ENCODE measurements at places on chromosomes 1 and 21.

- DNase-seq: no peak
These were observed 28.8 kb downstream of the SHISA4 start for GRCh38 chr1:201917362-201918033.

DNA sequence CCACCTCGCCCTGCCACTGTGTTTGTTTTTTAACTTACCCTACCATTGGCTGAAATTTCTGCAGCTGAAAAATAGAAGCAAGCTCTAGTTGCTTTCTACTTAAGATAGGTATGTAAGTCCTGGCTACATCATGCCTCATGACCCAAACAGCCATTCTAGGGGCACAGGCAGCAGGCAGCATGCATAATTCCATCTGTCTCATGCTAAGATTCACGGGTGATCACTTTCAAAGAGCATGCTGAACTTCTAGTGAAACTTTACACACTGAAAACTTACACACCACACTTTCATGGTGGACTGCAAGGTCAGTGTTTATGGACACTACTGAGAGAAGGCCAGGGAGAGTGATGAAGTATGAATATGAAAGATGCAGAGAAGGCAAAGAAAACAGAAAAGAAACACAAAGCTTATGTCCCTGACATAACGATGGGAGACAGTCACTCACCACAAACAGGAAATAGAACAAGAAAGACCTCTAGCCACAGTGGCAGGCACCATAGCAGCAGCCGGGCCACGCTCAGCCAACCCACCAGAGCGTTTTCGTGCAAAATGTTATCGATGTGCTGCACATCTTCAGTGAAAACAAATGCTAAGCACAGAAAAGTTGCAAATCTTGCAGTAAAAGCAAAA lies 102.3 kb upstream of the TIAM1 start:
- DNase-seq: no peak

GRCh38 chr1:112788561-112788960 lies 73.4 kb upstream of the PPM1J start:
- DNase-seq: no peak

DNA sequence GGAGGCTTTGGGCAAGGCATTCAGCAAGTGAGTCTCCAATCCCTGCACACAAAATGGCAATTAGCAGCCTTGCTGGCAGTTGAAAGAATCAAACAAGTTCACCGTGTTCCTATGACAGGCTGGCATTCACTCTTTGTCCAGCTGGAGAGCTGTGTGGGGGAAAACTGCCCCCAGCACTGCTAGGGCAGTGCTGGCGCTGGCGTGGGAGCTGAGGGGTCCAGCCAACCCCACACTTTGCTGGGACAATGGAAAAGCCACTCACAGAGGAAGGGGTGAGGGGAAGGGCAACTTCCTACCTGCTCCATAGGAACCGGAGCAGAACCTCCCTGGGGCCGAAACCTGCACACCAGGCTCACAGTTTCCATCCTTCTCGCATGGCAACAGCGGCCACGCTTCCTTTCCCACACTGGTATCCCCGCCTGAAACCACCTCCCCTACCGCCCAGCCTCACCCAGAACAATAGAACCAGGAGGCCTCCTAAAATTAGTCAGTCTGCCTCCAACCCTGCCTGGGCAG lies 26.7 kb upstream of the KCNN3 start:
- no peak for DNase-seq

- no peak for DNase-seq
These were observed 72.2 kb downstream of the GNG12 start for GRCh38 chr1:67761091-67761490.

DNA sequence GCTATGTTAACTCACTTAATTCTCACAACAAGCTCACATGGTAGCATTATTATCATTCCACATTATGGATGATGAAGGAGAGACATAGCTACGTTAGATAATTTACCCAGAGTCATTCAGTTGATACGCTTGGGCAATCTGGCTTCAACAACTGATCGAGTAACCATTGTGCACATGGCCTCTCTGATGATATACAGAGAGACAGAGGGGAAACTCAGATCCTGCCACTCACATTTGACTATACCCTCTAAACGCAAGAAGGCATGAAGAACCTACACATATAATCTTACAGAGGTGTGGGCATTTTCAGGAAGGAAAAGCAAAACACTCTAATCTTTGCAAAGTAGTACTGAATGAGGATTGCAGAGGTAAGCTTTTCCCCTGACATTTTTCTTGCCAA lies 360.1 kb downstream of the BARHL2 start:
- DNase-seq: no peak

DNA sequence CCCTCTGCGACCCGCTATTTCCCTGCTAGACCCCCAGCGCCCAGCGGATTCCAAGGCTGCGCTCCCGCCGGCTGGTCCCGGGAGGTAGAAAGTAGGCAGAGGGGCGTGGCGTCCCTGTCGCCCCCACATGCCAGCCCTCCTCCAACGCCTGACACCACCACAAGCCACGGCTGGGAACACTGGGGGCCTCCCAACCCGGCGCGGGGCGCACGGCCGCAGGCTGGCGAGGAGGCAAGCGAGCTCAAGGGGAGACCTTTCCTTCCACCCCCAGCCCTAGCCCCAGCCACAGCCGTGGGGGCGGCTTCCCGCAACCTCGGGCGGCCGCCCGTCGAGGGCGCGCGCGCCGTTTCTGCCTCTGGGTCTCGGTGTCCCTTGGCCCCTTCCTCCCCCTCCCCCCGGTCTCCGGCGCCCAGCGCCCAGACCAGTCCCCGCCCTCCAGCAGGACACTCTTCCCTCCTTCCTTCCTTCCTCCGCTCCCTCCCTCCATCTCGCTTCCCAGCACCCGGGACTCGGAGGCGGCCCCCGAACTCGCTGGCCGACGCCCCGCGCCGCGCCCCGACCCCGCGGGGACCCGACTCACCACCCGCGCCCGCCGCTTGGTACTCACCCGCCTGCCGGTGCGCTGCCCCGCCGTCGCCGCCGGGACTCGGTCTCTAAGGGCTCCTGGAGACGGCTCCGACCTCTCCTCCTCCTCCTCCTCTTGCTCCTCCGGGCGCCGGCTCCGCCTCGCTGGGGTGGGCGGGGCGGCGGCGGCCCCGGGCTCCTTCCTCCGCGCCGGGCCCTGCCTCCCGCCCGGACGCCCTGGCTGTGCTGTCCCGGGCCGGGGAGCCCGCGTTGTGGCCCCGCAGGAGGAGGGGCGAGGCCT lies at the start of gene GNG12:
TSS of gene GNG12 (minus strand) at position 731 of the 865 bp plus-strand sequence. CDS start 125,781 bp downstream, outside the sequence.
- no peak for DNase-seq

- DNase-seq: no peak
These were observed 4.6 kb downstream of the SLAMF1 start for GRCh38 chr1:160642281-160642644.

GRCh38 chr21:41494242-41494641 lies 13.7 kb downstream of the TMPRSS2 start:
- no peak for DNase-seq

DNA sequence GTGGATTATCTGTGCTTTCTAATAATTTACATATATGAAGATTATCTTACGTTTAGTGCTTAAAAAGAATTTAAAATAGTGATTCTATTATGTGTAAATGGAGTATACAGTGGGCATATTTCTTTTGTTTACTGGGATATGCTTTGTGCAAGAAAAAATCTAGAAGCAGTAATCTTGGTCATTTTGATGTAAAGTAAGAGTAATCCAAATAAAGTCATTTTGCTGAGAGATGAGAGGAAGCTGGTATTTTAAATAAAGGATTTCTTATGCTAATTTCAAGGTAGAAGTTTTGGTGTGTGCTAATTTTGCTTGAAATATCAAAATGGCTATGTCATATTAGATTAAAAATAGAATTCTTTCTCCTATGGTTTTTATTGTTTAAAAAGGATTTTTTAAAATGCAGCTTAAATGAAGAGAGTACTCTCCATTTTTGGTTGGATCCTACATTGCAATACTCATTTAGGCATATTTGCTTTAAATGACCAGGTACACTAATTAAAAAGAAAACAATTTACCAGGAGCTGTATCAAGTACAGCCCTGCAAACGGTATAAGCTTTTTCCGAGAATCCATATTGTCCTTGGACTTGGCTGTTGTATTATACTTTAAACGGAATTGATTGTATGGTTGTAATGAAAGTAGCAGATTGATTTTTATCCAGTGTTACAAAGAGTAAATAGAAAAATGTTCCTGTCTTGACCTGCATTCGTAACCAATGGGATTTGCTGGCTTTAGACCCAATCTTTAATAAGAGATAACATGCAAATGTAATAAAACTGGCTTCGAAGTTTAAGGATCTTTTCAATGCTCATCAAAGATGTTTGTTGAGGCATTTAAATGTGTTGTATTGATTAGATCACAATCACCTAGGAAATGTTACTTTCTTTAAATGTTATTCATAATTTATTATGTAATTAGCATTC lies 574.7 kb downstream of the USP25 start:
- no peak for DNase-seq

DNA sequence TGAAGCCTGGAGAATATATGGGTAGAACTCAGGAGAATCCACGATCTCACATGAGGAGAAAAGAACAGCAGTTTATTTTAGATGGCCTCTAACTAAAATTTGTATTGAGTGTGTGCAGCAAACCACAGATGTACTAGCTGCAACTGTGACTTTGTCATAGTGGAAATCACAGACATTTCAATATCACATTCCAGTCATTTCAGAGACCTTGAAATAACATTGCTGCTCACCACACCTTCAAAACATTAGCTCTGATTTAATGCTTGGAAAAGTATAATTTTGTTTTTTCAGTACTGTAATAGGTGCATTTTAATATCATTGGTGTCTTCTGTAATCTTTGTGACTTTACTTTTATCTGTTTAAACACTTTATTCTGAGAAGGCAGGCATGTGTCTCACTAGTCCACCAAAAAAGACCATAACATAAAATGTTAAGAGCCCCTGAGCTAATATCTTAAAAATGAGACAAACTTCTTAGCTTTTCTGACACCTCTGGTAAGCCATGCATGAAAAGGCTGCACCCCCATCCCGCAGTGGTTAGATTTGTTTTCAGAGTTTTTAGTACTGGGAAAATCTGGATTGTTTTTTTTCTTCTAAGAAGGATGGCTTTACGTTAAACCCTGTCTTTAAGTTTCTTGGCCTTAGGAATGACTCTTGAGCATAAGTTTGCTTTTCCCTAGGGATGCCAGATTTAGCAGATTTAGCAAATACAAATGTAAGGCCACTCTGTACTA lies 30.1 kb downstream of the KCNJ15 start:
- no peak for DNase-seq

GRCh38 chr1:223289621-223290020 lies 74.4 kb downstream of the SUSD4 start:
- no peak for DNase-seq

DNA sequence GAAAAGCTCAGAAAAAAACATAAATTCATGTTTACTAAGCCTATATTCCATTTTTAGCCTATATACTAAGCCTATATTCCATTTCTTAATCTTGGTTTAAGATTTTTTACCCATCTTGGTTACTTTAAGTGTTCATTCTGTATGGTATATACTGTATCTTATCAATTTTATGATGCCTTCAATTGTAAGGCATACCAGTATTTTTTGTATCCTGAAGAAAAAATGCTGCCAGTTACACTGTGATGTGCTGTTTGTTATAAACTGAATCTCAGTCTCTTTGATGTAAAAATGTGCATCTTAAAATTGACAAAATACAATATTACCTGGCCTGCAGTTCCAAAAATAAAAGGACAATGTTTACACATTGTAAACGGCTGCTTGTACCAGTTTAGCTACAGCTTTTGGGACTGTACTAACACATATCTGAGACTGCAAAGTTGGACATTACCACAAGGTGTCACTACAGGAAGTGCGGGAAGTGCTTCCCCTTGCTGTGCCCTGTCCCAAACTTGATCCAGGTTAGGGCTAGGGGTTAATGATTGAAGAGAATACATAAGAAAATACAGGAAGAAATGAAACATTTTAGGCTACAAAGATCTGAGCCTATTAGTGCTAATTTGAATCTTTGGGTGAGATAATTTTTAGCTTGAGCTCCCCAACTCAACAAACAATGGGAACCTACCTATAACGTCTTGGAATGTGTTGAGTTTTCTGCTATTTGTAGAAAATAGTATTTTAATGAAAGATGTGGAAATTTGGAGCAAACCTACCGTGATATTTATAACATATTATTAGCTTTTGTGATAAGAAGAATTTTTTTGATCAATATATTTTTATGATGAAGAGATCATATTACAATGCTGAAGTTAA lies 108.9 kb downstream of the LBR start:
- DNase-seq: no peak

DNA sequence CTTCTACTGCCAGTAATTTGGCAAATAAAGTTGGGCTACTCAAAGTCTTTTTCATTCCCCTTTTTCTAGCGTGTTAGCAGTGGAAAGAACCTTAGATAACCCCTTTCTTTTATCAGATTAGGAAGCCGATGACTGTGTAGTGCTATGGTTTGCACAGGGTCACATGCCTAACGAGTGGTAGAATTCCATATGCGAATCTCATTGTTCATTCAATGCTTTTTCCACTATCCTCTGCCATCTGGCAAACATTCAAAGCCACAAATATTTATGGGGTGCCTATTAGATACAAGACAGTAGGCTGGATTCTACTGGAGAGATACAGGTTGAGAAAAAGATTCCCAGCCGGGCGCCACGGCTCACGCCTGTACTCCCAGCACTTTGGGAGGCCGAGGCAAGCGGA lies 14.9 kb upstream of the IER5 start:
- DNase-seq: no peak

DNA sequence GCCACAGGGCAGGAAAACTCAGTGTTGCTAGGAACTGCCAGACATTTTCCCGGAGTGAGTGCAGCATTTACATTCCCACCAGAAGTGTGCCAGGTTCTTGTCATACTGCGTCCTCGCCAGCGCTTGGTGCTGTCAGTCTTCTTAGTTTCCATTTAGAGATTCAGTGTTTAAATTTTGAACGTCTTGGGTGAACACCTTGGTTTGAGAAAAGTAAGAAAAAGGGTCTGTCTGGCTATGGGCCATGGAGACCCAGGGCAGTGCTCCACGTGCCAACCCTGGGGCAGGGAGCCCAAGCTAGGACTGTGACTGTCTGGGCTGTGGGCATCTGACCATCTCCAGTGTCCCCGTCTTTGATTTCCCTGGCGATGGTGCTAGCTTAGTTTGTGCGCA lies 16.0 kb downstream of the IBA57 start:
- no peak for DNase-seq

GRCh38 chr1:187645651-187646050 lies 816.9 kb downstream of the PLA2G4A start:
- DNase-seq: no peak

GRCh38 chr1:36352125-36352909 lies 28.9 kb upstream of the EVA1B start:
- DNase-seq: no peak

- no peak for DNase-seq
These were observed 11.6 kb downstream of the AGPAT3 start for GRCh38 chr21:43876605-43877004.

Data from GM06990 (cell line).